ENCODE measurements at places on chromosomes 7 and 10. TPM values are rescaled to one million over a fixed set of nuclear protein-coding genes. Genes with fewer than 3 reads are reported as not detected.

ANKRD22 gene
- total RNA-seq, result 0.33 TPM

DNA sequence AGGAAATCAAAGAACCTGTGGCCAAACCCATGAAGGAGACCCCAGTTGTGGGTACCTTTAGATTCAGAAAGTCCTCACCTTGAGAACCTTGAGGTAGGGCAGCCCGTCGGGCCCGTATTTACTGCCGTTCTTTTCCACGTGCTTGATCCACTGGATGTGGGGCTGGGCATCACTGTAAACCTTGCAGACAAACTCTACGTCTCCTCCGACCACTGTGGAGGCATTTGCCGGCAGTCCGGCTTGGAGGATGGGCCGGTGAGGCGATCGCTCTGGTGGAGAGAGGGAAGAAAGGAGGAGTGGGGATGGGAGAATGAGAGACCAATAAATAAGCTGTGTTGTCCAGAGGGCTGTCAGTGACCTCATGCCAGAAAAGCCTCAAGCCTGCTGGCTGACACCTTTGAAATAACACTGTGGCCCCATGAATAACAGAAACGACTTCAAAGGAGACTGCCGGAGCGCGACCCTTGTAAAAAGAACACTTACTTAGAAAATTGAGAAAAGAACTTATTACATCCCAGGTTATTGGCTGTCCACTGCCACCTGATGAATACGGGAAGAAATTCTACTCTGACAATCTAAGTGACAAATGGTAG is 78.2 kb downstream of the FGFR2 start:
- no peak for DNase-seq

GRCh38 chr7:77415476-77415822 is 700 bp downstream of the GSAP start:
- DNase-seq, result no peak

CPED1 gene
- 120 TPM for total RNA-seq

DNA sequence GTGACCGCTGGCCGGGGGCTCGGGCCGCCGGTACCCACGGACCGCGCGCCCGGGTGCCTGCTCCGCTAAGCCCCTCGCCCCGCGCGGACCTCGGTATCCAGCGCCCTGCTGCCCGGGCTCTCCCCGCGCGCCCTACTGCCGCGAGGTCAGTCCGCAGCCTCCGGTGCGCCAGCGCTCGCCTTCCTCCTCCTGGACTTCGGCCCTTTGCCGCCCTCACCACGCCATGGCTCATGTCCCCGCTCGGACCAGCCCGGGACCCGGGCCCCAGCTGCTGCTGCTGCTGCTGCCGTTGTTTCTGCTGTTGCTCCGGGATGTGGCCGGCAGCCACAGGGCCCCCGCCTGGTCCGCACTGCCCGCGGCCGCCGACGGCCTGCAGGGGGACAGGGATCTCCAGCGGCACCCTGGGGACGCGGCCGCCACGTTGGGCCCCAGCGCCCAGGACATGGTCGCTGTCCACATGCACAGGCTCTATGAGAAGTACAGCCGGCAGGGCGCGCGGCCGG is 483 bp downstream of the GDF10 start:
- peak; percentile 80 for DNase-seq

DNA sequence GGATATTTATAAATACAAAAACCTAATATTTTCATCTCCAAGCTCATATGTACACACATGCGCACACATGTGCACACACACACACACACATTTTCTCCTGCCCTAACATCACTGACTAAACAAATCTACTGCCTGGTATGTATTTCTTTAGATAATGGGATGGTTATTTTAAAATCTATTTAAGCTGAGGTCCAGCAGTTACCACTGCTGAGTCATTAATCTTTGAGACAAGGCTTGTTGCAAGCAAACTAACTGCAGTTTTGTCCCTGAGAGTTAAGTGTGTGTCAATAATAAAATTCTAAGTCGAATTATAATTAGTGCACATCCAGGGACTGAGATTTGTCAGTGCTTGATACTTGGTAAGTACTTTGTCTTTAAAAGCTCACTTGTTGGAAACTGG is 135.1 kb downstream of the VPS50 start:
- no peak for DNase-seq
